Ecto neural progenitor cell (in vitro differentiated cells): ENCODE measurements at places on chromosomes 12 and 14.

GRCh38 chr14:64391986-64392385 lies 3.8 kb downstream of the MTHFD1 start:
- DNase-seq, result no peak

DNA sequence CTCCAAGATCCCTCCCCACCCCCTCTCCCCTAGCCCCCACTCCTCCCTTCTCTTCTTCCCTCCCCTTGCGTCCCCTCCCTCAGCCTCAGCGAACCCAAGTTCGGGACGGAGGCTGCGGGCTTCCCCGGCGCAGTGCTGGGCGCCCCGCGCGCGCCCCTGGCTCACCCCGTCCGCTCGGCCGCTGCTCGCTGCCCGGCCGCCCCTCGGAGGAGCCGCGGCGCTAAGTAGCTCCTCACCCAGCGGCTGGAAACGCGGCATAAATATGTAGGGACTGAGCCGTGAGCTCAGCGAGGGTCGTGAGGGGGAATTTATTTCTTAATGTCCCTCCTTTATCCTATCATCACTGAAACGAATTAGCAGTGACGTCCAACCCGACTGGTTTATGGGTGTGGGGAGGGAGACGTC lies at the start of gene NOS1:
Gene NOS1 (minus strand): TSS at position 280 of the 405 bp plus-strand sequence. CDS start 30,557 bp downstream, outside the sequence.
- DNase-seq, result no peak

GRCh38 chr12:70052476-70052875 lies 190.8 kb upstream of the CNOT2 start:
- no peak for DNase-seq

DNA sequence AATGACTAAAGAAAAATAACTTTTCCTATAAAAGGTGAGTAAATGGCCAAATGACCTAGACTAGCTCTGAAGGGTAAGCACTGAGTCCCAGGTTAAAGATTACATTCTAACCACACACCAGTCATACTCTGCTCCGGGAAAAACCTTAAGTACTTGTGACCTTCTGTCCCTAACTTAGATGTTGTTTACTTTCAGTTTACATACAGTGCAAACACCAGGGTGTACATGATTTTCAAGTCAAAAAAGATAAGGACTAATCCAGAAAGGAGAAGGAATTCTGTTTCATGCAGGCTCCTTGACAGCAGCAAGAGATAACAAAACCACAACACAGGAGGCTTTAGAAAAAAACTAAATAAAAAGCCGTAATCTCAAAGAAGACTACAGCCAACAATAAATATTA lies 174.2 kb downstream of the PPM1H start:
- DNase-seq, result no peak

DNA sequence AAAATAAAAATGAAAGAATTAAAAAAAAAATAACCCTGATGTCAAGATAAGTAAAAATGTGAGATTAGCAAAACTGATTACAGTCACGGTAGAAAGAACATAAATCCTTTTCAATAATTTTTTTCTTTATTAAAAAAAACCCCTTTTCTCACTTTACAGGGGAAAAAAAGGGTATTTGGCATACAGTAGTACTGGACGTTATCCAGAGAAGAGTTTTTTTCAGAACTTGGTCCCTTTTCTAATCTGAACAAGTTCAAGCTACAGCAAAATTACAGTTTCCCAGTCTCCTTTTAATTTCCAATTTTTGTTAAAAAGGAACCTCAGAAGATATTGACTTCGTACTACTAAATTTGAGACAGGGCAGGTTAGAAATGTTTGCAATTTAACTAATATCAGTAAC lies 134.7 kb upstream of the DCN start:
- DNase-seq, result no peak
